ENCODE measurements at places on chromosomes 3 and 15.

GRCh38 chr3:110738531-110738930 lies 333.1 kb upstream of the NECTIN3 start:
- DNase-seq = no peak

- no peak for DNase-seq
Measured at GRCh38 chr3:115475178-115476041, 147.9 kb upstream of the GAP43 start.

GRCh38 chr3:66418475-66418931 lies 82.3 kb downstream of the LRIG1 start:
- DNase-seq = no peak

- DNase-seq = no peak
Measured at GRCh38 chr15:59237924-59238331, 31.3 kb downstream of the LDHAL6B start.

DNA sequence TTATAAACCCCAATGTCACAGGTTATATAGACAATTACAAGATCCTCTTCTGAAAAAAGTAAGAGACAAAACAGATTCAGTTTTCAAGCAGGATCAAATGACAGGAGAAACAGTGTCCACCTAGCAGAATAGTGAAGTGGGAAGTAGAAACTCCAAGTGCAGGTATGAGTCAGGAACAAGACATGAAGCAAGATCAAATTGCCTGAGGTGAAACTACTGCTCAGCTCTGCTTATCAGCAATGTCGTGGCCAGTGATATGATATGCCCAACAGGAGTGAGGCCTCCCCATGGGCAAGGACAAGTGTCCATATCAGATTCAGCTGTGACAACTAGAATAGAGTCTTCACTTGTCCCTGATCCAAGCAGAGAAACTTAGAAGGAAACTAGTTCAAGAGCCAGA lies 100.0 kb downstream of the ZMAT3 start:
- no peak for DNase-seq

- DNase-seq = no peak
Measured at GRCh38 chr3:197504641-197505121, 51.1 kb downstream of the BDH1 start.

- no peak for DNase-seq
Measured at GRCh38 chr3:53102601-53103147, 27.6 kb downstream of the RFT1 start.

DNA sequence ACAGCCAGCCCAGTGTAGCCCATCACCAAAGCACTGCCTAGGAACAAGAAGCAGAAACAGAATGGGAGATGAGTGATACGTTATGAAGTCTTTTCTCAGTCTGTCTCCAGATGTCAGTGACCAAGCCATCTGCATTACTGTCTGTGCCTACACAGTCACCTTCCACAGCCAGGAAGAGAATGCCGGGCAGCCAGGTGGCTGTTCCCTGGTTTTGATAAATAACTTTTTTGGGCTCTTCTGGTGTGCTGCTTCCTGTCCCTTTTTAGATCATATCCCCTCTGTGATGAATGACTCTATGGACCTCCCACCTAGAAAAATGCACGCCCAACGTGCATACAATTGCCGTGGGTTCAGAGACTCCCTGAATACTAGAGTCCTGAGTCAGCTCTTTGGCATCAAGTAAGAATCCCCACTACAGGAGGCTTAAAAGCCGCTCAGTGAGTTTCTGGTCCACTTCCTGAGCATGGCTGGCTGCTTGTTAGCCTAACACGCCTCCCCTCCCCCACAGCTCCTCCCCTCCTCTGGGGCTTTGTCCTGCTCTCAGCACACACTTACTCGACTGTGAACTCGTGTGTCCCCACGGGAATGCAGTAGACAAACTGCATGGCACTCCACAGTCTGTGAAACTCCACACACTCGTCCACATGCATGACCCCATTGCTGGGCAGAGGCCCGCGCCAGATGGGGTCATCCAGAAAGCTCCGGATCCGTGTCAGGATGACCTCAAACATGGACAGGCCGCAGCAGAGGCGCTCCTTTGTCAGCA lies 34.7 kb downstream of the NIPA2 start:
- DNase-seq = no peak

DNA sequence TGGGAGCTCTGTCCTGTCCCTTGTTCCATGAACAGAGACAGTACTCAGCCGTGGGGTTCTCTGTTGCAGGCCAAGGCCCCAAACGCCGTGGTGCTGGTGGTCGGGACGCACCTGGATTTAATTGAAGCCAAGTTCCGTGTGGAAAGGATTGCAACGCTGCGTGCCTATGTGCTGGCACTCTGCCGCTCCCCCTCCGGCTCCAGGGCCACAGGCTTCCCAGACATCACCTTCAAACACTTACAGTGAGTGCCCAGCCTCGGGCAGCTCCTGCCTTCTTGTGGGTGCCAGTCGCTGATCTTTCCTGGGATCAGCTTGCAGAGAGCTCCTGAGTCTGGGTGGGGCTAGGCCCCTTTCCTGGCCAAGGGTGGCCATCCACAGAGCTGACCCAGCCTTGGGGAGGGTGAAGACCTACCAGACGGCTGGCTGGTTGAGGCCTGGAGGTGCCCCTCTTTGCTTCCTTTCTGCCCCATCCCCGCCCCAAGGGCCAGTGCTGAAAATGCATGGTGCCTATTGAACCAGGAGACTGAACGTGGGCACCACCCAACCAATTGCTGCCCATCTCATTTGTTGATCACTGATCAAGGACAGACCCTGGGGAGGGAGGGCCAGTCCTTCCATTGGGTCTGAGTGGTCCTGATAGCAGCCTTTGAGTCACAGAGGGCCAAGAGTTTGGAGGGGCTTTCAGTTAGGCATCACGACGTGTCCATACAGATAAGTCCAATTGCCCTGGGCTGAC lies 106.9 kb downstream of the LRRK1 start:
- no peak for DNase-seq

DNA sequence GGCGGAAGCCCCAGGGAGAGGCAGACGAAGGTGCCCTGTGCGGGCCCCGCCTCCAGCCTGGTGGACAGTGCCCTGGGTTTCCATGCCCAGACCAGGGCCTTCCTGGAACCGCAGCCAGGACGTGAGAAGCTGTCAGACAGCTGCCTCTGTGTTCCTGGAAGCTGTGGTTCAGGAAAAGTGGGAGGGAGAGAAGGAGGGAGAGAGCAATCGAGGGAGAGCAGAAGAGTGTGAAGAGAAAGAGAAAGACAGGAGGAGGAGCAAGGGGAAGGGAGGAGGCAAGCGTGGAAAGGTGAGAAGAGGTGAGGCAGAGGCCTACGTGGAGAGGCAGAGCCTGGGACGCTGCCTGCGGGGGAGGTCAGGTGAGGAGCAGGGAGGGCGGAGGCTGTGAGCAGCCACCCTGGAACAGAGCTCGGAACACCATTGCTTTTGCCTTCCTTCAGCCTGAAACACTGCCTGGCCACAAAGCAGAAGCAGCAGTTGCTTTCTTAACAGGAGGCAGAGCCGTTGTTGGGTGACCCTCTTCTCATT lies 18.6 kb downstream of the ZDHHC19 start:
- no peak for DNase-seq

DNA sequence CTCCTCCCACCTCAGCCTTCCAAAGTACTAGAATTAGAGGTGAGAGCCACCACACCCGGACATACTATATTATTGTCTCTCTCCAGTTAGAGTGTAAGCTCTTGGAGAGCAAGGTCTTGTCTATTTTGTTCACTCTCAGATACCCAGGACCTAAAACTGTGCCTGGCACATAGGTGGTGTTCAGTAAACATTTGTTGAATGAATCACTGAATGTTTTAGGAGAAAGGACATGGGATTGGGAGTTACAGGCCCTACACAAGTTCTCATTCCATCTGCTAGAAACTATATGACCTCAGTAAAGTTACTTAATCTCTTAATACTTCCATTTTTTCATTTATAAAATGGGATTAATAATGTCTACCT lies 1.5 kb upstream of the ATR start:
- DNase-seq = no peak

DNA sequence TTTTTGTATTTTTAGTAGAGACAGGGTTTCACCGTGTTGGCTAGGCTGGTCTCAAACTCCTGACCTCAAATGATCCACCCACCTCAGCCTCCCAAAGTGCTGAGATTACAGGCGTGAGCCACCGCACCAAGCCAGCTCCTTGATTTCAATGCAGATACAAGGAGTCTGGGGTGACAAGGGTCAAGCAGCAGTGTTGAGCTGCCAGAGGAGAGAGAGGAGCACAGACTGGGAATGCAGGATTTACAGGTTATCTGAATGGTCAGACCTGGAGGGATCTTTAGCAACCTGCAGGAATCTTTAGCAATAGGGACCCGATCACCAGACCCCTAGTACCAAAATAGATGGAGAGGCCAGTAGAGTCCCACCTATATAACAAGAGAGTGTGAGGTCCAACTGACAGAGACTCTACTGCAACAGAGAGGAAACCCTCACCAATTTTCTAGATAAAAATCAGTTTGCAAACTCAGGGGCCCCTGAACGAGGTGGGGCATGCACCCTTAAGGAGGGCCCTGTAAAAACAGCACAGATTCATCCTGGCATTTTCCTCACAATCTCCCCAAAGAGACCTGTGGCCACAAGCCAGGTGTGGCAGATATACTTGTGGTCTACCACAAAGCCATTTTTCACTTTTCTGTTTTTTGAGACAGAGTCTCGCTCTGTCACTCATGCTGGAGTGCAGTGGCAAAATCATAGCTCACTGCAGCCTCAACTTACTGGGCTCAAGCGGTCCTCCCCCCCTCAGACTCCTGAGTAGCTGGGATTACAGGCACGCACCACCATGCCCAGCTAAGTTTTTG lies 10.7 kb upstream of the SHISA5 start:
- no peak for DNase-seq

DNA sequence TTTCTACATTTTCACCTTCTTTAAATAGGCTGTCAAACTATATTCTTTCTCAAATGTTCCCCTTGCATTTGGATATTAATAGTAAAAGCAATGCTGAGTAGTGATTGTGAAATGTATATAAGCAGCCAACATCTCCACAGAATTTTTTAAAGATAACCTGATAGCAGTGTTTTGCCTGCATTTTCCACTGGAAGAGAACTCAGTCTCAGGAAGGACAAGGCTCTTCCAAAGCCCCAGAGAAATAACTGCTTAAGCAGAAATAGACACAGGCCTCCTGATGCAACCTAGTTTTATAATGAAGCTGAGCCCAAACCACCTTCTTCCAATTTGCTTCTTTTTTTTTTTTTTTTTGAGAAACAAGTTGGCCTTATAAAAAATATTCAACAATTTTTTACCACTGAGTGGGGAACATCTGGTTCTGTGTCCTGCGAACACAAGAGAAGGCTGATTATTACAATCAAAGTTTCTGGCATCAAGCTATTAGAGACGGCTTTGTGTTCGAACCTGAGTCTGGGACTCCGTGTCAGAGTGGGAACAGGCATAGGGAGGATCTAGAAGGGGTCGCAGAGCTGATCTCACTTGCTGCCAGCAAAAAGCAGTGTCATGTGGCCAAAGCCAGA lies 332.5 kb upstream of the TBL1XR1 start:
- DNase-seq = no peak

DNA sequence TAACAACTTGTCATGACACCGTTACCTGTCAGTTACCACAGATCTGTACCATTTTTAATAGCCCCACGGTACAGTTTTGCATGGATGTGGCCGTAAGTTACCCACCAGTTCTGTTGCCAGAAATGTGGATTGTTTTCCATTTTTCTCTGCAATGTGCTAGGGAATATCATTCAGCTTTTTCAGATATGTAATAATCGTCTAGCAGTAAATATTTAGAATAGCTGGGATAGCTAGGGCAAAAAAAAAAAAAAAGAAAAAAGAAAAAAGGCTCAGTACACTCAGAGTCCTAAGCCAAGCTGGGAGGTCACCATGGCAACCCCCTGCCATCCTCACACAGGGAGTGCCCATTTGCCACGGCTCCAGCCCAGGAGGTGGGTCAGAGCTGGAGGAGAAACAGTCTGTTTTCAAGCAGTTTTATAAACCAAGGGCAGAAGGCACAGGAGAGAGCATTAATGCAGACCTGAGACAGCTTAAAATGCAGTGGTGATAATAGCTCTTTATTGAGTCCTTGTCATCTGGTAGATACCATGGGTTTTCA lies 25.2 kb downstream of the PAQR5 start:
- no peak for DNase-seq

GRCh38 chr15:92050220-92050898 lies 196.9 kb downstream of the SLCO3A1 start:
- DNase-seq = no peak

DNA sequence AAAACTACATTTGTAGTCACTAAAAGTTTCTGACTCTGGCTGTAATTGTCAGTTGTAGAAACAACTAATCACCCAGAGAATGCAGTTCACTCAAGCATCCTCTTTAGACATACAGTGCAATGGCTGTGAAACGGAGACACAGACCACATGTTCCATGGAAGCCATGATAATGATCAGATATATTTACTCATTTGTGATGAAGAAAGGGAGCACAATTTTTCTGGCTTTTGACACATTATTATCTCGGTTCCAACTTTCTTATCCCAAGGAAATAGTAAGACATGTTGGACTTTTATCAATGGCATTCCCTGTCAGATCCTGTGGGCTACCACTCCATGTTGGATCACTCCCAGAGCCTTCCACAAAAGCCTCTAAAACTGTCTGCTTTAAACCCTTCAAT lies 215.0 kb upstream of the LRIG1 start:
- DNase-seq = no peak

GRCh38 chr3:11570251-11570650 lies 73.5 kb downstream of the VGLL4 start:
- DNase-seq = no peak

- no peak for DNase-seq
Measured at GRCh38 chr3:85627932-85628331, 669.1 kb downstream of the CADM2 start.

DNA sequence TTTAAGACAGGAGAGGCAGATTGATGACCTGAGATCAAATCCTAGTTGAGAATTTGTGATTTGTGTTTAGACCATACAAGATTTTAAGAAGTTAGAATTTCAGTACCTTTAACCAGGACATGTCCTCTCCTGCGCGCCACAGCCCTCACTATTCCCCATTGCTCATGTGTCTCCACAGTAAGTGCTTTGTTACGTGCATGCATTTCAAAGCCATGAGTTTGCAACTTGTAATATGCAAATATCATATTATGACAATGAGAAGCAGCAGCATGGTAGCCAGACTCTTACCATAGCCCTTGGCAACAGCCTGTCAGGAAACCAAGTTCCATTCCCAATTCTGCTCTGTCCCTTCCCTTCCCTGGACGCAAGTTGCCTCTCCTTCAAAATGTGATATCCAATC lies 73.3 kb upstream of the ATP13A5 start:
- DNase-seq = no peak

DNA sequence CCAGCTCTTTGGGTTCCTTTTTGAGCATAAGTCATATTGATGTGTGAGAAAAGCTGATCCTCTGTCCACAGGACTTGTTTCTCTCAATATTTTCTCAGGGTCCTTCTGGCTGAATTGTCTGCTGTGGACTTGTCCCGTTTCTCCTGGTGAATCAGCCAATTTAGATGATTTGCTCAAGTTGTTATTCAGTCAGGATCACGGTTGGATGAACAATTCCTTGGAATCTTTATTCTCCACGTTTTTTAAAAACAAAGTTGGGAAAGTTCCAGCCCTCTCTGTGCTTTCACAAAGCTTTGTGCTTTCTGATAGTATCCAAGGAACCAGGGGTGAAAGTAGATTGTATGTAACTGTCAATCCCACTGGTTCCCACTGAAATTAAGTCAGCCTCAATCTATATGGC lies 61.3 kb downstream of the LRRC3B start:
- DNase-seq = no peak
